GM10248 (cell line): ENCODE measurements at places on chromosomes 5 and 9.

GRCh38 chr5:122844910-122845228 lies 544 bp upstream of the SNX24 start:
- peak; percentile 40 for DNase-seq

DNA sequence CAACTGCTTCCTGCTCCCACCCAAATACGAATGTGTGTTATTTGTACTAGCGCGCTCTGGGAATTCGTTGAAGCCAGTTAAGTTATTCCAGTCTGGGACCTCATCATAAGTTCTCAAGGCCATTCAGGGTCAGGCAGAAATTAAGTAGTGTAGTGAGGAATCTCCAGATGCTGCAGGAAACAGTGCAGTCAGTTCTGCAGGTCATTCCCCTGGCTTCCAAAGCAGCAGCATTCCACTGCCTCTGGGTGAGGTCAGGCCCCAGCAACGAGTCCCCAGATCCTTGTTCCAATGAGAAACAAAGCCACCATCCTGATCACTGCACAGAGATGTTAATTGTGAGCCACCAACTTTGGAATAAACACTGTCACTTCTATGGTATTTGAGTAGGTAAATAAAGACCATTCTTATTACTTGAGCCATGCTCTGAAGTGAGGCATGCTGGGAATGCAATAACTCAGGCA lies 33.1 kb downstream of the SVEP1 start:
- DNase-seq: no peak

- no peak for DNase-seq
Observed at GRCh38 chr5:54692631-54693030, 175.1 kb downstream of the SNX18 start.

DNA sequence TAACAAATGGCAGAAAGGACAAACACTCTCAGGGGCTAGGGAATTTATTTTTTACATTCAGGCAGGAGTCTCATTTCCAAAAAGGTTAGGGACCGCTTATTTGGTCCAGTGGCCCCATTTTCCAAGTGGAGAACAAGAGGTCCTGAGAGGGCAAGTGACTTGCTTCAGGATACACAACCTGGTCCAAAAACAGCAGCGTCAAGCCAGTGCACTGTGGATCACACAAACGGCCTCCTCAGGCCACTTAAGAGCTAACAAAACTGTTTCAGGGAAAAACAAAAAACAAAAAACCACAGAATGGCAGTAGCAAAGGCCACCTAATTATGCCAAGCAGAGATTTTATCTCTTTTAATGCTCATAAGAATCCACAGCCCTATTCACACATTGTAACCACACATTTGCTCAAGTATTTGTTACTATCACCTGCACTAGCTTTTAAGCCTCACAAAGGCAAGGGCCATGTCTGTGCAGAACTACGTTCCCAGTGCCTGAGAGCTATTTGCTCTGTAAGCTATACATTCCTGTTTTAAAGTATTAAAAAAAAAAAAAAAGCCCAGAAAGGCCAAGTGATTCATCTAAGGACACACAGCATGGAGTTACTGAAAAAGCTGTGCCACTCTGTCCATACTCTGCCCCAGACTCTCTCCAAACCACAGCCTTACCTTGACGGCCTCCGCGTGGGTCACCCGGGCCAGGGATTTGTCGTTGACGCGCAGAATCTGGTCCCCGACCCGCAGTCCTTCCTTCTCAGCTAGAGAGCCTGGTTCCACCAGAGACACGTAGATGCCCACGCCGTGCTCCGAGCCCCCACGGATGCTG lies 1.5 kb downstream of the WHRN start:
- DNase-seq: no peak

- DNase-seq: no peak
Observed at GRCh38 chr5:120605325-120606079, 141.4 kb downstream of the PRR16 start.

GRCh38 chr5:38751103-38751502 lies 94.7 kb upstream of the OSMR start:
- DNase-seq: no peak

- DNase-seq: peak; percentile 48
Observed at GRCh38 chr9:77177894-77178794, 810 bp downstream of the VPS13A start.

GRCh38 chr5:32505756-32506155 lies 61.2 kb upstream of the ZFR start:
- DNase-seq: no peak

GRCh38 chr9:133134388-133135145 lies 13.5 kb upstream of the RALGDS start:
- no peak for DNase-seq

DNA sequence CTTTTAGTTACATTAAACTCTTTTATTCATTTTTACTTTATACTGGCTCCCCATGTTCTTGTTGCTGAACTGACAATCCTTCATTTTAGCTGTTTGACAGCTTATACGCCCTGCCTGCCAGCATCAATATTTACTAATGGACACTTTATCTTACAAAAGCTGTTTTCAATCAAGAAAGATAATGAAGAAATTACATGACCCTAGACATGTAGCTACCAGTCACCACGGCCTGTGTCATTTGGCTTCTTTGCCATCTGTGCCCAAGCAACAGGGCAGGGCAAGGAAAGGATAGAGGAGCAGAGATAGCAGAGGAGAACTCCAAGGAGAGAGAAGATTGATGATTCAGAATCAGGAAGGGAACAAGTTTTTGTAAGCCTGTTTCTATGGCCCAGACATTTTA lies 647.3 kb downstream of the BRINP1 start:
- DNase-seq: no peak

DNA sequence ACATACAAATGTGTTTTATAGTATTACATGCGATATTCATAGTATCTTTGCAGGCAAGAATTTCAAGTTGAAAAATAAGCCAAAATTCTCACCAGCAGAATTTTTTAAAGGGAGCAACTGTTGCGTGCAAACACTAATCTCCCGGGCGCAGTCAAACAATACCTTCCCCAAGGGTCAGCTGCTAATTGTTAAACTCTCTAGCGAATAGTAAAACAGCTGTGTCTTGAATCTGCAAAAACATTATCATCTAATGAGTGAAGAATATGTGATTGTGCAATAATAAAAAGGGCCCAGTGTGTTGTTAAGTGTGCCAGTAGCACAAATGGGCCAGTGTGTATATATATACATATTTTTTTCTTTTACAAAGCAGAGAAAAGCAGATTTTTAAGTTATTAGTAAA lies 131.4 kb downstream of the CCDC192 start:
- DNase-seq: no peak

DNA sequence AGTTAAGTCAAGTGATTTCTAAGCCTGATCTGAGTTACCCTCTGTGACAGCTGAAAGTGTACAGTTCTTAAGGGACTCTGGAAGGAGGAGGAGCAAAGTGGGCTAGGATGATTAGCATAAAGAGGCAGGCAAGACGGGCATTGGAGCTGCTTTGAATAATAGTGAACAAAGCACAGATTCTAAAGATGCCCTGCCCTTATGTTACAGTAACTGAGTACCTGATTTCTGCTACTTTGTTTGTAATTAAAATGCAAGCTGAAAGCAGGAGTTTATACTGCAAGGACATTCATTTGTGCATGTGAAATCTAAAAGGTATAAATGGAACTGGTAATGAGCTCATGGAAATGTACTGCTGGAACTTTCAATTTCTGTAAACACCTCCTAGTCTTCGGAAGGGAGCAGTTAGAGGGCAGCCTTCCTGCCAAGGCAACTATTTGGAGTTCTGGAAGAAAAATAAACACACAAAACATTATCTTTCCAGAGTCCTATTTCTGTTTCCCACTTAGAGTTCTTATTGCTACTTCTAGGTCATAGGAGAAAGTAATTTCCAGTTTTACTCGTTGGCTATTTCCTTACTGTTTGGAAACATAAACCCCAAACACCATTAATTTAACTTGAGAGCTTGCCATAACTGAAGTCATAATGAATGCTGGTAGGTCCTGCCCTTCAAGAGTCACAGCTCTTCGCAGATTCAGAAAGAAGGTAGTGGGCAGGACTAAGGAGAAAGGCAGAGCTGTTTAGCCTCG lies at the start of gene RANBP3L:
RANBP3L (minus strand) TSS at position 45 of the 746 bp plus-strand sequence. CDS start 486 bp downstream, outside the sequence.
- DNase-seq: peak; percentile 7

DNA sequence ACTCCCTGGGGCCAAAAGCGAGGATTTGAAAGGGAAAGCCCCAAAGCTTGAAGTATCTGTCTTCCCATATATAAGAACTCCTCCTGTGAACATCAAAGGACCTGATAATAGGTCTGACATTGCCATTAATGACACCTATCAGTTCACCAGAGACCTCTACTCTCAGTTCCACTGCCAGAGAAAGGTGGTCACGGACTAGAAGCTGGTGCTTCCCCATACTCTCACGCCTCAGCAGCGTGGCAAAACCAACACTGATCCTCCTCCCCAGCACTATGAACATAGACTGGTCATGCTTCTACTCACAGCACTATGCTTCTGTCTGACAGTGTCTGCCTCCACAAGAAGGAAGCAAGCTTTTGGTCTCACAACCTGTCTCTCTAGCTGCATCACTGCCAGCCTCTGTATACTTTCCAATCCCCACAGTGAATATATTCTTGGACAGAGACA lies 37.9 kb downstream of the NRG2 start:
- peak; percentile 70 for DNase-seq

DNA sequence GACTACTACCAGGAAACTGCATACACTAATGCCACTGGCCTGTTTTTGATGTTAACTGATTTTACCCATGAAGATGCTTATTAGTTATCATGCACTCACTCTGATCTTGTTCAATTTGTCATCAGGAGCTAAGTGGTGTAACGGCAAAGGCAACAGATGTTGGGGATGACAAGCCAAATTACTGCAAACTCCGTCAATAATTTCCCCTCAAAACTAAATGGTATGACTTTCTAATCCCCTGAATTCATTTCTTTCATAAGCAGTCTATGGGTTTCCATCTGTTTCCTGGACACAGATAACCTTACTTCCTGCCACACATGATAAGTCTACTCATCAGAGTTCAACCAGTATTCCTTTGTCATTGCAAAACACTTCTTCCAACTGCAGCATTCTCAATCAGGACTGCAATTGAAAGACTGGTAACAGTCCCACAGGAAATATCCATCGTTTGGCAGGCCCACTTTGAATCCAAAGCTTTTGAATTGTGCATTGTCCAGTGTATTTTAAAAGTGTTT lies 96.2 kb upstream of the SMC2 start:
- no peak for DNase-seq

DNA sequence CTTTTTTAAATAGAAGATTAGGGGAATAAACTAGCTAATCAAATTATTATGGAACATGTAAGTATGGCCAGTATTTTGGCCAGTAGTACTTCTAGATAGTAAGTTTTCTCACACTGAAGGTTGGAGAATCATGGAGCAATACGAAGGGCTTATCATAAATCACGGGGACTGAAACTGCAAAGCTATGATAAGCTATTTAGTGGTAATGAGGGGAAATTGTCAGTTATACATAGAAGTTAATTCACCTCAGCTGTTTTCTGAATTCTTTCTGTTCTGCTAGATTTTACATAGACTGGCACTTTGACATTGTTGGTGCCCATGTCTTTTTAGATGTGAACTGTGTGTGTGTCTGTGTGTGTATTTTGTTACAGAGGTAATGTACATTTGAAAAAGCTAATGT lies 34.5 kb upstream of the FAM151B start:
- no peak for DNase-seq

GRCh38 chr5:147140558-147140957 lies 94.3 kb upstream of the STK32A start:
- no peak for DNase-seq

DNA sequence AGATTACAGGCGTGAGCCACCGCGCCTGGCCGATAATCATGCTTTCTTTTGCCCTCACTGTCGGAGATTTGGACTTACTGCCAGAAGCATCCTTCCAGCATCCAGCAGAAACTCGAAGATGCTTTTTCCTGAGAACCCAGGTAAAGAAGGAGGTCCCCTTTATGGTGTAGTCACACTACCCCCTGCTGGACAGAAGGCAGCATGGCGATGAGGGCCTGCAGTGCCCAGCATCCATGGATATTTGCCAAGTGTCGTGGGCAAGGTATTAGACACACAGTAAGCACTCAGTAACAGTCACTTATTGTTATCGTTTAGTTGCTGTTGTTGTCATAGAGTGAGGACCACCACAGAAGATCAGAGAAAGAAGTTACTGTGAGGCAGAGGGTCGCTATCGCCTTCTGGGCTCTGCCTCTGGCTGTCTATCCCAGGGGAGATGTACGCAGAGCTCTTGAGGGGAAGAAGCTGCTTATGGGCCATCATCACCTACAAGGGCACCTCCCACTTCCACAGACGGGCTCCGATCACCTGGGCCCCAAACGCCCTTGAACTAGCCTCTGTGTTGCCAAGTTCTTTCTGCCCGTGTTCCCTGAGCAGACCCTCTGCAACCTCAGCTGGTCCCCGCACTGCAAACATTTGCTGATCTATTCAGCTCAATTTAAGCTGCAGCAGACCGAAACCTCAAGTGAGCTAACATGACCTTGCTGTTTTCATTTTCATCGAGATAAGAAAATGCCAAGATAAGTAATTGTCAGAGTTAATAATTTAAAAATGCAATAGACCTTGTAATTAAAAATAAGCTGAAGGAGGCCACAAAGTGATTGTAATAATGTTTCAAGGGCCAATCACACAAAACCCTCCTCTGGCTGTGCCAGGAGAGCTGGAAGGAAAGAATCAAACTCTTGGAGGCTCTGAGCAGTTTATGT lies 23.9 kb downstream of the C5orf15 start:
- DNase-seq: peak; percentile 67

DNA sequence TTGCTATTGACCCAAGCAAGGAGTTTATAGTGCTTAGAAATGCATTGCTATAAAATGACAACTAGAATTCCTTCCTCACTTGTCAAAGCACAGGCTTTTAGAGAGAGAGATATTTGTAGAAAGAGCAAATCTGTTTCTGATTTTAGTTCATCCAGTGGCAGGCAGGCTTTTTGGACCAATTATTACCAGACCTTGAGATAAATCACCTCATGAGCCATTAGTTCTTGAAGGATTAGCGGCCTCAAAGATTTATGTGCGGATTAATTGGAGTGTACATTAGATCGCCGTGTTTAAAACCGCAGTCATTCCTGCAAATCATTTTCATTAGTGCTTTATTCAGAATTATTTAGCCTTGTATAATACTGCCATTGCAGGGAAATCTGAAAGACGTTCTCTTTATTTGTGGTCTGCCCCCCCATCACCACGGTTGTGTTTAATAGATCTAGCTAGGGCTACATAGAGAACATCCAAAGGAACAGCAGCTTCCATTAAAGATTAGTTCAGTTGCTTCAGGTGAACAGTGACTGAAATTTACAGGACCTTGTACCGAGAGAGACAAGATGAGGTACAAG lies 28.8 kb upstream of the TJP2 start:
- no peak for DNase-seq

- DNase-seq: peak; percentile 80
Observed at GRCh38 chr9:35161713-35162604, at the start of gene UNC13B. TSS of gene UNC13B (plus strand) at chr9:35162009. CDS start at chr9:35162284, 275 bp downstream.

DNA sequence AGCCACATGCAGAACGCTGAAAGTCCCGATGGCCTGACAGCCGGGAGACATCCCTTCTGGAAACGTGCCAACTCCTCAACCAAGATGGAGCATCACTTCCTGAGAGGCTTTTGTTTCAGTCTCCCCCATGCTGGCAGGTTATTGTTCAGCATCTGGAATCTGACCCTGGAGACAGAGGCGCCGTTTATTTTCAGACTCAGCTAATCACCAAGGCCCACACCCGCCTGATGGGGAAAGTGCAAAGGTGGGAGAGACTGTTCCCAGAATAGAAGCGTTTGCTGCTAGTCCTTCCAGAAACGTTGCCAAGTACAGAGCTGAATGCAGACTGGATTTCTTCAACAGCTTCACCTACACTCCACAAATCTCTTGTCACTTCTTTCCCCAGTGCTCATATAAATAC lies 41.8 kb upstream of the S1PR3 start:
- DNase-seq: no peak

GRCh38 chr9:89154218-89154617 lies 24.4 kb downstream of the SHC3 start:
- no peak for DNase-seq

GRCh38 chr9:108417726-108418125 lies 438.1 kb downstream of the ACTL7B start:
- DNase-seq: no peak

GRCh38 chr9:30235564-30235963 lies 2148.9 kb upstream of the ACO1 start:
- DNase-seq: no peak
